ENCODE measurements at places on chromosomes 12 and 14. TPM values are rescaled to one million over a fixed set of nuclear protein-coding genes. Genes with fewer than 3 reads are reported as not detected.

DNA sequence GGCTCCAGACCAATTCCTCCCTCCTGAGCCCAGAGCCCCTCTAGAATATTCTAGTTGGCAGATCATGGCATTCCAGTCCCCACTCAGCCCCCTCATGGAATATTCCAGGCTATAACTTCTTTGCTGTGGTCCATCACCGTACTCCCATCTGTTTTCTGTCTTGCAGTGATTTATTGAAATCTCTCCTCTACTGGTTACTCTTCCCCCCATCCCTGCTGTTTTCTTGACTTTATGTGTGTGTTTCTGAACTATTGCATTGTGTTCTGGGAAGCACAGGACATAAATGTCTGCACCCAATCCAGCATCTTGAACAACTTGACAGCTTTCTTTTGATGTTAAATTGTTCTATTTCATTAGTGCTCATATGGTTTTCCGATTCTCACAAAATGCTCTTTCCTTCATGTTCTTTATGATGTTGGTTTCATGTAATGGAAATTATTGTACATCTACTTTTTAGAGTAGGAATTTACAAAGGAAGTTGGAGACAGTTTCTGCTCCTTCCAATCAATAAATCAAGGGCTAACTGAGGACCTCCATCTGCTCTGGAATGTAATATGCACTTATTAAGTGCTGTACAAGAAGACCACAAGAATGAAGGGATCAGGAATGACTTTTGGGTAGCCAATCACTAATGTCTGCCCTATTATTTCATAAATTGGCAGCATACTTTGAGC lies 26.3 kb downstream of the PDE6H start:
- H3K36me3 ChIP-seq, result no peaks in the 10 kb centered on the region
- no peak overlapping the region for H3K4me3 ChIP-seq
- DNase-seq, result no peak

- no peak overlapping the region for H3K27ac ChIP-seq
- no peaks in the 10 kb centered on the region for H3K36me3 ChIP-seq
- DNase-seq, result no peak
- no peak overlapping the region for H3K4me3 ChIP-seq
- no peaks in the 10 kb centered on the region for H3K4me1 ChIP-seq
Measured at GRCh38 chr14:88212691-88213090, 110.4 kb downstream of the KCNK10 start.

DNA sequence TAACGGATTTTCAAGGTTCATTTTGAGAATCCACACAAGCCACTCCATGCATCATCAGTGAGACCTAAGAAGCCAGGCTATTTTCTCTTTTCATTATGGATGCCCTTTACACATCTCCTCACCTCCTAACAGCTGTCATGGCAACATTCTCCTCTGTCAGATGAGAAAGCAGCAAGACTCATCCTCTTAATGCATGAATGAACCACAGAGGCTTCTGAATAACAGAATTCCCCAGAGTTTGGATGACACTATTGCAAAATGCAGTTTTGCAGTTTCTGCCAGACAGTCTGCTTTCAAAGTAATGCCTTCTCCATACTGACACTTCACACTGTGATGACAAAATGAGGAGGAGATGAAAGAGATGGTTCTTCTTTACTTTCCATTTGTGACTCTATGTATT lies 286.7 kb upstream of the GRIP1 start:
- no peak overlapping the region for H3K27ac ChIP-seq
- no peaks in the 10 kb centered on the region for H3K36me3 ChIP-seq
- H3K4me1 ChIP-seq, result no peaks in the 10 kb centered on the region
- H3K4me3 ChIP-seq, result no peak overlapping the region

DNA sequence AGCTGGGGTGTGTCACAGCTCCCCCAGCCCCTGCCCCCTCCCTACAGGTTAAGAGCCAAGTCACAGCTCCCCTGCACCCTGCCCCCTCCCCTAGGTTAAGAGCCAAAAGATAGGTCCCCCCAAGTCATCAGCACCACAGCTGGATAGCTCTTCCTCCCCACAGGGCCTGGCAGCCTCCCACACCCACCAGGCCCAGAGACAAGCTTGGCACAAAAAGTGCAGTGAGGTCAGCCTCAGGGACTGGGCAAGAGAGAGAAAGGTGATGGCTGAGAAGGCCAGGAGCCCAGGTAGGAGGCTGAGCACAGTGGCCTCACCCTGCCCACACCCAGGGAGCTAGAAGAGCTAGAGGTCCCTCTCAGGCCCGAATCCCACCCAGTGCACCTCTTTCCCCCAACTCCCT lies 8.7 kb downstream of the ITGA7 start:
- H3K27ac ChIP-seq, result no peak overlapping the region
- peaks cover 53% of the 10 kb centered on the region for H3K36me3 ChIP-seq
- peaks cover 23% of the 10 kb centered on the region for H3K4me1 ChIP-seq
- H3K27me3 ChIP-seq, result no peaks in the 10 kb centered on the region
- H3K4me3 ChIP-seq, result no peak overlapping the region

- no peak overlapping the region for H3K4me3 ChIP-seq
- DNase-seq, result no peak
- H3K27me3 ChIP-seq, result no peaks in the 10 kb centered on the region
- no peaks in the 10 kb centered on the region for H3K4me1 ChIP-seq
- no peaks in the 10 kb centered on the region for H3K36me3 ChIP-seq
Measured at GRCh38 chr12:30329281-30329680, 366.4 kb downstream of the IPO8 start.

- no peak overlapping the region for H3K4me3 ChIP-seq
- peaks cover 11% of the 10 kb centered on the region for H3K27me3 ChIP-seq
- no peaks in the 10 kb centered on the region for H3K36me3 ChIP-seq
- DNase-seq, result no peak
- no peak overlapping the region for H3K27ac ChIP-seq
Measured at GRCh38 chr14:64701660-64702059, 2.6 kb upstream of the PLEKHG3 start.

GRCh38 chr14:69428289-69428998 lies 30.0 kb downstream of the SLC39A9 start:
- no peaks in the 10 kb centered on the region for H3K27me3 ChIP-seq
- H3K4me3 ChIP-seq, result no peak overlapping the region
- H3K36me3 ChIP-seq, result peaks cover 46% of the 10 kb centered on the region
- no peak overlapping the region for H3K27ac ChIP-seq

GRCh38 chr12:122205053-122205925 lies 1.8 kb downstream of the B3GNT4 start:
- no peak overlapping the region for H3K4me3 ChIP-seq
- H3K27me3 ChIP-seq, result peaks cover 5% of the 10 kb centered on the region
- H3K36me3 ChIP-seq, result peaks cover 33% of the 10 kb centered on the region
- H3K4me1 ChIP-seq, result peaks cover 29% of the 10 kb centered on the region
- DNase-seq, result no peak

- H3K4me1 ChIP-seq, result no peaks in the 10 kb centered on the region
- no peaks in the 10 kb centered on the region for H3K36me3 ChIP-seq
- H3K27me3 ChIP-seq, result no peaks in the 10 kb centered on the region
- H3K4me3 ChIP-seq, result no peak overlapping the region
Measured at GRCh38 chr12:45688183-45688582, 41.3 kb upstream of the ARID2 start.

DNA sequence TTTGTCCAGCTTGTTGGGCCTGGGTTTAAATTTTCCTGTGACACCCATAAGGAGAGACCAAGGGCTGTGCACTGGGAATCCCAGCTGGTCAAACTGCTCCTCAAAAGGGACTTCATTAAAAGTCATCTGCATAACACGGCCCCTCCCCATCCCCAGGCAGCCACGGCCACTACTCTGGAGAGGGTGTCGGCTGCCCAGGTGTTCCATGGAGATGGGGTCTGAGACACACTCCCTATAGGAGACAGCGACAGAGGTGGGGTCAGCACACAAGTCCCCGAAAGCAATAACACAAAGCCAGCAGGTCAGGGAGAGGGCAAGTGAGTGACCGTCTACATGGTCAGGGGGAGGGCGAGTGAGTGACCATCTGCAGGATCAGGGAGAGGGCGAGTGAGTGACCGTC lies 75.6 kb upstream of the BCL11B start:
- H3K4me1 ChIP-seq, result no peaks in the 10 kb centered on the region
- H3K4me3 ChIP-seq, result no peak overlapping the region
- no peaks in the 10 kb centered on the region for H3K27me3 ChIP-seq
- H3K36me3 ChIP-seq, result no peaks in the 10 kb centered on the region

DNA sequence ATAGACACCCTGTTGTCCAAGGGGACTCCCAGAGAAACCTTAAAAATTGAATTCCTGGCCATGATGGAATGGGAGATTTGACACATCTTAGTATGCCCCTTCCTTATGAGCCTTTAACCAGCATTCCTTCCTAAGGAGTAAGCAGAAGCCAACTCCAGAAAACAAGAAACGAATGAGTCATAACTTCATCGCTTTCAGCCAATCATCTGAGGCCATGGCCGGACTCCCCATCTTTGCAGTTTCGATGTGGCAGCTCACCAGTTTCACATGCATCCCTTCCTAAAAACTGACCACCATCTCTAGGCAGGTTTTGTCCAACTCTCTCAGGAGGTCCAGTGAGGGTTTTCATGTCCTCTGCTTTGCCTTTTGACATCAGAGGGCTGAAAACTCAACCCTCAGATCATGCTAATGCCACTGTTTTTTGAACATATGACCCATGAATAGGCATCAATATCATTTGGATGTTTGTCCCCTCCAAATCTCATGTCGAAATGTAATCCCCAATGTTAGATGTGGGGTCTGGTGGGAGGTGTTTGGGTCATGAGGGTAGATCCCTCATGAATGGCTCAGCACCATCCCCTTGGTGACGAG lies 19.9 kb downstream of the DAAM1 start:
- DNase-seq, result no peak
- no peaks in the 10 kb centered on the region for H3K36me3 ChIP-seq
- no peak overlapping the region for H3K27ac ChIP-seq
- no peak overlapping the region for H3K4me3 ChIP-seq
- peaks cover 59% of the 10 kb centered on the region for H3K4me1 ChIP-seq

The PRR4 gene
- polyA plus RNA-seq, result 2.6 TPM

The CCDC92 gene
- polyA plus RNA-seq, result 32.6 TPM

The RAB3IP gene
- 17.7 TPM for polyA plus RNA-seq

The PZP gene
- polyA plus RNA-seq, result not detected

The GNB3 gene
- 2.8 TPM for polyA plus RNA-seq

The OAS3 gene
- 6.9 TPM for polyA plus RNA-seq

The GLIPR1L1 gene
- polyA plus RNA-seq, result not detected

The KRT80 gene
- polyA plus RNA-seq, result 3.1 TPM

All from stomach (tissue), 19 donors.